ENCODE measurements at places on chromosomes 13 and 19.

DNA sequence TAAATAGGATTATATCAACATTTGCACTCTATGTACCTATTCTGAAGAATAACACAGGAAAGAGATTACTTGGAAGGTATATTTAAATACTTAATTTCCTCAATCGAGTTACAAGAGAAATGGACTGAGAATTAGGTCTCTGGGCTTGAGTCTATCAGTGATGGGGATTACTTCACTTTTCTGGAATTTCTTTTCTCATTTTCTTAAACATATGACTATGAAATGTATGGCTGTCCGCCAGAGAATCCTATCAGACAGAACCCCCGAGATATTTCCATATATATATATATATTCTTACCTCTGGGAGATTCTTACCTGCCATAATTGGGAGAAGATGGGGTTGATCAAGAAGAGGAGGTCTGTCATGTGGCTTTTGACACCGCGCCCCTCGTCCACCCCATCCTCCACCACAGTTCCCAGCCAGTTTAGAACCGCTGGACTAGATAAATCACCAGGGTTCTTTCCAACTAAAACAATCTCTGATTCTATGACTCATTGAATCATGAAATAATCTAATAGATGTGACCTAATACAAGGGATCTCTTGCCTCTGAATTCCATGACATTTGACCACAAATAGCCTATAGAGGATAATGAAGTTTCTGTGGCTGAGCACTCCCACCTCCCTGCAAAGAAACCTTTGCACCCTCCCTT is 231.3 kb downstream of the TBC1D4 start:
- no peak for DNase-seq

- DNase-seq = no peak
These were observed 4.3 kb upstream of the LRRC8E start for GRCh38 chr19:7883796-7884570.

DNA sequence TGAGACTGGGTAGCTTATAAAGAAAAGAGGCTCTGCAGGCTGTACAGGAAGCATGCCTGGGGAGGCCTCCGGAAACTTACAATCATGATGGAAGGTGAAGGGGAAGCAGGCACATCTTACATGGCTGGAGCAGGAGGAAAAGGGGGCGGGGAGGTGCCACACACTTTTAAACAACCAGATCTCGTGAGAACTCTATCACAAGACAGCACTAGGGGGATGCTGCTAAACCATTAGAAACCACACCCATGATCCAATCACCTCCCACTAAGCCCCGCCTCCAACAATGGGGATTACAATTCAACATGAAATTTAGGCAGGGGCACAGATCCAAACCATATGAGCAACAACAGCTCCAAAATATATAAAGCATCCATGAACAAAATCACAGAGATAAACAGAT is 46.5 kb upstream of the GTF2F2 start:
- DNase-seq = no peak

DNA sequence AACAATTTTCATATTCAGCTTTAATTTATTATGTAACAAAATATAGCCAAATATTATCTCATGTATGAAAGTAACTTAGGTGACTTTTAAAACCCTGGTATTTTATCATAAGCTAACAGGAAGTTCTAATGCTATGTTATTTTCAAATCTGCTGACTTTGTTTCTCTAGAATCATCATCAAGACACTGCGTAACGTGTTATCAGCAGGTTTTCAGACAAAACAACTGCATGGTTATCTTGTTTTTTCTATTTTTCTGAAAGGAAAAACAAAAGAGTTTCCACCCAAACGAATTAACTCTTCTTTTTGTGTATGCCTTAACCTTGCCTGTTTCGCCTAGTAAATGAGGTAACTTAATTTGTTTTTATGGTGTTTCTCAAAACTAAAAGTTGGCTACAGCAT is 156.3 kb downstream of the TBC1D4 start:
- no peak for DNase-seq

DNA sequence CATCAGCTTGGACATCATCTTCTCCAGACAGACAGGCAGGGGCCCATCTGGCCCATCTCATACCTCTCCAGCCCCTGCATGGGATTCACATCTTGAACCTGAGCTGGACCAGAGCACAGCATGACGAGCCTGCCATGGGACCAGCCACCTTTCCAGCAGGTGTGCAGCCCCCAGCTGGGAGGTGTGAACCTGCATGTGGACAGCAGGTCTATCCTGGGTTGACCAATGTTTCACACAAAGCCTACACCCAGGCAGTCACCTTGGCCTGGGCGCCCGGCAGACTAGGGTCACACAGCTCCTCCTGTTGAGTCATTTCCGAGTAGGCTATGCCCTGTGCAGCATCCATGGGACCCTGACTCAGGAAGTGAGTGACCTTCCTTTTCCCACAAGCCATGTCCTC is 41.4 kb downstream of the MAU2 start:
- DNase-seq = no peak

- DNase-seq = no peak
These were observed 20.3 kb upstream of the BCL3 start for GRCh38 chr19:44728178-44728577.

GRCh38 chr19:3387645-3388589 is 21.5 kb downstream of the NFIC start:
- no peak for DNase-seq

- no peak for DNase-seq
These were observed 173.2 kb downstream of the FLT1 start for GRCh38 chr13:28321756-28322155.

GRCh38 chr13:36357692-36358091 is 11.5 kb upstream of the SPART start:
- no peak for DNase-seq

- DNase-seq = no peak
These were observed at the start of gene GJB6 for GRCh38 chr13:20231839-20232555. GJB6 (minus strand) TSS chr13:20232319; CDS start chr13:20223480, 8,839 bp downstream.
